ENCODE measurements at places on chromosomes 5 and 9. TPM values are rescaled to one million over a fixed set of nuclear protein-coding genes. Genes with fewer than 3 reads are reported as not detected.

ASS1 gene
- polyA plus RNA-seq = not detected

PRUNE2 gene
- 0.18 TPM for polyA plus RNA-seq

FXN gene
- 28.4 TPM for polyA plus RNA-seq

RALGPS1 gene
- 5.4 TPM for polyA plus RNA-seq

PCDHA2 gene
- polyA plus RNA-seq = not detected

All from naive B cell (primary cell).